Heart left ventricle (tissue), 16 donors: ENCODE measurements at places on chromosomes 12 and 14.
A peak's percentile ranks its signal among the peaks of the same experiment; 100 is the strongest.

GRCh38 chr14:33435911-33436689 lies 497.4 kb downstream of the NPAS3 start:
- DNase-seq = no peak

DNA sequence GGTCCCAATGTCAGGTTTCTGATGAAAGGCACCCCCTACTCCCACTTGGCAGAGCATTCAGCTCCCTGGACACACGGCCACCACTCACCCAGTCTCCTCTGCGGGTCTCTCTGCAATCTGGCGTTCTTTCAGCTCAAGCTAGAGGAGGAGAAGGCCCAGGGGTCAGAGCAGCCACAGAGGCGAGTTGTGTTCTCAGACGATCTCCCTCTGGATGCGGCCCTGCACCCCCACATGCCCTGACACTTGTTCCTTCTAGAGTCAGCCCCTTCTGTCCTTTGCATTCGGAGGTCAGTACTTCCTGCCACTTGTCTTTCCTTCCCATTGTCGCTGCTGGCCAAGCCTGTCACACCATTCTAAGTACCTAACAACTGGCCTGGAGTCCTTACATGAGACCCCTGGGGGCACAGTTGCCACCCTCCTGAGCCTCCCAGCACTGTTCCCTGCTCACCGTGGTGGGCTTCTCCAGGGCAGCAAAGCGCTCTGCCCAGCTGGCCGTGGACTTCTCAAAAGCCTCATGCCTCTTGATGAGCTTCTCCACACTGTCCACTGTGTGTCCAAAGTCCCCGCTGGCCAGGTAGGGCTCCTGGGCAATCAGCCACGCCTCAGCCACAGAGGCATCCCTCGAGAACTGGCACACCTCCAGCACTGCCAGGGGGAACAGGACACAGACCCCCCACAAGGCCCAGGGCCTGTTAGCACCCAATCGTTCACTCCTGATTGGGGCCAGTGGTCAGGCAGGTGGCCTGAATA lies 63.2 kb downstream of the PLEKHG3 start:
- no peak for DNase-seq

DNA sequence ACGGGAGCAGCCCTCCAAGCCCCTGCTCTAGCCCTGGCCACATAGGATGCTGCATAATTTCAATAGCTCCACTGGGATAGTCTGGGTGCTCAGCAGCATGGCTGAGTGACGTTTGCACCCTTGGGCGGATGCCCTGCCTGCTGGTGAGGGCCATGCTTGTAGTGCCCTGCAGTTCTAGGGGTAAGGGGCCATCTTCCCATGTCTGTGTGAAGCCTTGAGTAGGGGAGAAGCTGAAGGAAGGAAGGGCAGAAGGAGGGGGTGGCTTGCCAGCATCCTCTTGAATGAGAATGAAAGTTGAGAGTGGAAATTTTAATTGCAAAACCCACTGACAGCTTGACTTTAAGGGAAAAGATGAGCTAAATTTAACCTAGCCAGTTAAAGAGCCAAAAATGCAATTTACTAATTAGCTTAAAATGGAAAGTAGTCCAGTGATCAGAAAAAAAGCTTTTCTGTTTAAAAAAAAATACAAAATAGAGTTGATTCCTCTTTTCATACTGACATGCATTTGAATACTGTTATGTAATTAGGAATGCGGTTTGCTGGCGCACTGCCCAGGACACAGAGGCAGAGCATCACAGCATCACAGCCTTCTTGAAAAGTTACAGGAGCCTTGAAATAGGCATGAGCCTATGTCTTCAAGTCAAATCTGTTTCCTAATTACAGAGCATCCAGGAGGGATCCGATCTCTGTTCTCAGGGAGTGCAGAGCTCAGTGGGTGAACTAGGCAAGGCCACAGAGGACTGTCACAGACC lies 18.5 kb upstream of the EML1 start:
- DNase-seq = peak; percentile 52

- DNase-seq = no peak
Observed at GRCh38 chr12:21300632-21301031, 34.1 kb downstream of the SLCO1A2 start.

- DNase-seq = no peak
Observed at GRCh38 chr12:8906266-8907180, 7.8 kb upstream of the PHC1 start.

- no peak for DNase-seq
Observed at GRCh38 chr14:63296060-63296563, 22.6 kb downstream of the GPHB5 start.

GRCh38 chr12:95762123-95762785 lies 28.3 kb downstream of the NTN4 start:
- DNase-seq = no peak

GRCh38 chr12:12331244-12331771 lies 18.7 kb downstream of the MANSC1 start:
- DNase-seq = no peak

GRCh38 chr14:71212683-71213107 lies 305.4 kb downstream of the PCNX1 start:
- DNase-seq = no peak

DNA sequence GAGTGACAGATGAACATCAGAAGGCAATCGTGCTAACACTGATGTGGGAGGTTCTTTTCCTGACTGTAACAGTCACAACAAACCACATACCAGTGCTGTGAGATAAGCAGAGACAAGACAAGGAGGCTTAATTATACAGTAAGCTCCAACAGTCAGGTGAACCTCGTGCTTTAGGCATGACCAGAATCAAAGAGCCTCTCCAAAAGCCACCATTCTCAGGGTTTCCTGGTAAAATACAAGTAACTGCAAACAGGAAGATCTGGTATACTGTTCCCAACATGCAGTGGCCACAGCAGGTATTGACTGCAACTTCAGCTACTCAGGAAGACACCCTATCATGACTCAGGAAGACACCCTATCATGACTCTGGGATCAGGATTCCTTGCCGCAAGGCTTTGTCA lies 47.3 kb upstream of the GTF2A1 start:
- DNase-seq = no peak

- DNase-seq = no peak
Observed at GRCh38 chr14:36863271-36863670, 201.6 kb downstream of the PAX9 start.

GRCh38 chr12:66020481-66020880 lies 110.1 kb downstream of the LLPH start:
- DNase-seq = no peak

GRCh38 chr12:15714256-15714655 lies 74.9 kb downstream of the EPS8 start:
- DNase-seq = no peak

- peak; percentile 69 for DNase-seq
Observed at GRCh38 chr12:77855548-77855947, 24.9 kb downstream of the NAV3 start.

DNA sequence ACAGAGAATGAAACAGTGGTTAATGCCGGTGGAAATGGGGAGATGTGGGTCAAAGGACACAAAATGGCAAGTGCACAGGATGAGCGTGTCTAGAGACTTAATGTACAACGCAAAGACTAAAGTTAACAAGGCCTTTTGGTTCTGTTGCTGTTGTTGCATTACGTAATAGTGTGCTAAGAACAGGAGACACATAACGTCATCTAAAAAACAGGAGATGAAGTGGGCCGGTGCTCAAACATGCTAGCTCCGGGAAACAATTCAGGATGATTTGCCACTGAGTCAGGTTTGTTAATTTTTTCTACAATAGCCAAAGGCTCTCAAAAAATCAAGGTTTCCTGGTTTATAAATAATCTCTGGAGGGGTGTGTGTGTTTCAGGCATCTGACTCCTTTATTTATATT lies 55.5 kb downstream of the ETV6 start:
- DNase-seq = no peak

DNA sequence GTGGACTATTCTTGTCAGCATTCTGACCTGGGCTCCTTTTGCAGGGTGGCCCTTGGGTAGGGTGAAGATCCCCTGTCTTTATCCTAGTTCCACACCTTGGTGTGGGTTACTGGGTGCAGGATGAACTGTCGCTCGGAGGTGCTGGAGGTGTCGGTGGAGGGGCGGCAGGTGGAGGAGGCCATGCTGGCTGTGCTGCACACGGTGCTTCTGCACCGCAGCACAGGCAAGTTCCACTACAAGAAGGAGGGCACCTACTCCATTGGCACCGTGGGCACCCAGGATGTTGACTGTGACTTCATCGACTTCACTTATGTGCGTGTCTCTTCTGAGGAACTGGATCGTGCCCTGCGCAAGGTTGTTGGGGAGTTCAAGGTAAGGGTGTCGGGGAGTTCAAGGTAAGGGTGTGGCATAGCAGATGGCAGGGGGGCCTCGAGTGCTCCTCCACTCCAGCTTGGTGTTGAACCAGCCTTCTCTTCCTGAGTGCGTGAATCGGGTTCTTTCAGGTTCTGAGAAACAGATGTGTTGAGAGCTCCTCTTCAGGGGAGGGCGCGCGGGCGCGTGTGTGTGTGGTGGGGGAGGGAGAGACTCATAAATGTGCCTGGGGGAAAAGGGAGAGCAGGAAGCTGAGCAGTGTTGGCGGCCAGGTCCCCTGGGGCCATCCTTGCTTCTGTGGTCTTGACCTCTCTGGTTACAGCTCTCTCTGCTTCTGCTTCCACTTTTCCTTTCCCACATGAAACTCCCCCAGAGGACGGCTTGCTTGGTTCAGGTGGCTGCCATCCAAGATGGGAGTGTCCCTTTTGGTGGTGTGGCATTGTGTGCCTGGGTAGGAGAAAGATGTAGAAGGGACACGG lies 4.0 kb downstream of the ATG101 start:
- peak; percentile 74 for DNase-seq

- no peak for DNase-seq
Observed at GRCh38 chr12:31618228-31619025, 27.5 kb upstream of the DENND5B start.

DNA sequence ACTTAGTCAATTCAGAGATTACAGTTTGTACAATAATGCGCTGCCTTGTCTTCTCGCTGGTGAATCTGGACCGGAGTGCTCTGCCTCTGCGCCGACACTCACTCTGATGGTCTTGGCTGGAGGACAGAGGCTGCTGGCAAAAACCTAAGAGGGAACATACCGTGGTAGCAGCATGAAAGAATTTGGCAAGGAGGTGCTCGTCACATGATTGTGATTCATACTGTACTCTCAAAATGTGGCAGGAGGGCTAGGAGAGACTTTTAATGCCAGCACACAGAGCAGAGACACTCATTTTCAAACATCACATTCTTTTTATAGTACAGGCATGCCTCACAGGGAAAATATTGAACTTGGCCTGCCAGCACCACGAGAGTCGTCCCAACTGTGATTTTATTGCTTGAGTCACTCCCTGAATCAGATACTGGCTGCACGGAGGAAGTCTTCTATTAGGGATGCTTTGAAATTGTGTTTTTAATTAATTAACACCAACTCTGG lies 67.8 kb downstream of the HMGA2 start:
- DNase-seq = peak; percentile 82

- no peak for DNase-seq
Observed at GRCh38 chr12:33588725-33589405, 149.2 kb upstream of the SYT10 start.

DNA sequence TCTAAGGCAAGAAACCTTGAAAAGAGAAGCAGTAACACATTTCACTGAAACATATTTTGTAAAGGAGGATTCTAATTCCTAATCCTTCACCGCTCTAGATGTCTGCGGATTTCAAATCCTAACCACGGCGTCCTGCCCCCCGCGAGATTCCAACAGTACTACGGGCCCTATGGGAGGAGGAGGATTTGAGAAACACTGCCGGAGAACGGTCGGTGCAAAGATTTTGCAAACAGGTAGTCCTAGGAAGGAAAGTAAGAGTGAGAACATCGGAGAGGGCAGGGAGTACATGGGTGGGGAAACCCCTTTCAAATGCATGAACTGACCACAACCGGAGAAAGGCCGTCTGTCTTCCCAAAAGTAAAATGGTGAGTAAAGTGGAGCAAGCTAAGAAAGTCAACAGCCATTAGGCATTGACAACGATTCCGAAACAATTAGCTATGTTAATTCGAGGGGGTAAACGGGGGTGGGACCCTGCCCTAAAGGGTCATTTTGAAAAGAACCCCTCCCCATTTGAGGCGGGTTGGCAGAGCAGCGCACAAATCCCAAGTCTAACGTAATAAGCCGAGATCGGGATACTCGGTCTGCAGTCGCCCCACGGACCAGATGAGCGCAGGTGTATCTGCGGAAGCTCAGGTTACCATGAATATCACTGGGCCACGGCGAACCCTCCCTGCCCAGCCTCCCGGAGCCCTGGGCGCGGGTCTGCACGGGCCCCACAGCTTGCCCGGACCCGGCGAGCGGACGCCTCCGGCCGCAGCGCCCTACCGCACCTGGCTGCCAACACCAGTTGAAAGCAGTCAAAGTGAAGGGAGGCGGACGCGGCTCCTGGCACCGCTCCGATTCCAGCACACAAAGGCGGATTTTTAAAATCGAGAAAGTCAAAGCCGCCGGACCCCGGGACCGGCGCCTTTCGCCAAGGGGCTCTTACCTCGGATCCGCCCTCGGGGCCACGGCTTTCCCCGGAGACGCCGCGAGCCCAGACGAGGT lies 662 bp downstream of the EPS8 start:
- no peak for DNase-seq

- no peak for DNase-seq
Observed at GRCh38 chr12:65696227-65696626, 128.1 kb upstream of the HMGA2 start.

DNA sequence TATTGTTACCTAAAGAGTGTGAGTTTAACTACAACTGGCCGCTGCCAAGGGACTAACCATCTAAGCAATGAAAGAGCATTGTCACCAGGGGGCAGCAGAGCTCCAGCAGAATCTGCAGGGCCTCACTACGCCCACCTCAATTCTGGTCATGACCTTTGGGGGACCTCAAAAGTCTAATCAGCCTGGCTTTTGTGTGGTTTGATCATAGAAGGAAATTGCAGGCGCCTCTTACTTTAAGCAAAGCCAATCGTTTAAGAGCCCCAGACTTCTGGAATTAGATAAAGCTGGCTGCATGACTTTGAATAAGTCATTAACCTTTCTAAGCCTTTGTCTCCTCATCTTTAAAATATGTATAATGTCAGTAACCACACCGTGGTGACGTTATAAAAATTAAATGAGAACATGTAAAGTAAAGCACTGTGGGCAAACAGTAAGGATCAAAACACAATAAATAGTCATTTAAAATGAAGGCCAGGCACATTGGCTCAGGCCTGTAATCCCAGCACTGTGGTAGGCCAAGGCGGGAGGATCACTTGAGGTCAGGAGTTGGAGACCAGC lies 58.6 kb downstream of the TBX3 start:
- DNase-seq = no peak

DNA sequence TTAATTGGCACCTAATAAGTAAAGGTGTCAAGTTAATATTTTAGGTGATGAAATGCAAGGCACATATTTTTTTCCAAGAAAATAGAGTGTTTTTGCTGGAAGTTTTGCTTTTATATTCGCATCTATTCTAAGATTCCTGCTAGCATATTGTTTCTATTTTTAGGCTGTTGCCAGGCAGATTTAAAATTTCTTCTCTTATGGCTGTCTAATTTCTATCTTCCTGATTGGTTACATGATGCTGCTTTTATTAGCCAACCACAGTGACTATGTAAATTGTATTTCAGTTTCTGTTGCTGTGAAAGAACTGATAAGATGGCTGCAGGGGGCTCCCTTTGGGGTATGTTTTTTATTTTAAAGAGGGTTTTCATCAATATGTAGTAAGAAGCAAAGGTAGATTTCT lies 42.7 kb downstream of the ATF7IP start:
- no peak for DNase-seq

- no peak for DNase-seq
Observed at GRCh38 chr14:50516091-50516490, 16.3 kb downstream of the MAP4K5 start.
